ENCODE measurements at places on chromosomes 12 and 14. TPM values are rescaled to one million over a fixed set of nuclear protein-coding genes. Genes with fewer than 3 reads are reported as not detected.

The ABCD2 gene
- total RNA-seq: 0.46 TPM

The CLEC2A gene
- total RNA-seq: not detected

The CYP27B1 gene
- total RNA-seq: 2.0 TPM

- peak overlapping the region; percentile 97 for H3K4me3 ChIP-seq
- no peaks in the 10 kb centered on the region for H3K27me3 ChIP-seq
- H3K4me1 ChIP-seq: peaks cover 49% of the 10 kb centered on the region
- peak overlapping the region; percentile 100 for H3K27ac ChIP-seq
- H3K36me3 ChIP-seq: peaks cover 46% of the 10 kb centered on the region
These were observed 3.7 kb downstream of the NFKBIA start for GRCh38 chr14:35400648-35401421.

- H3K4me3 ChIP-seq: no peak overlapping the region
- no peak for DNase-seq
- peaks cover 12% of the 10 kb centered on the region for H3K36me3 ChIP-seq
- peaks cover 4% of the 10 kb centered on the region for H3K4me1 ChIP-seq
- no peaks in the 10 kb centered on the region for H3K27me3 ChIP-seq
These were observed 47.5 kb downstream of the C14orf132 start for GRCh38 chr14:96086574-96087077.

DNA sequence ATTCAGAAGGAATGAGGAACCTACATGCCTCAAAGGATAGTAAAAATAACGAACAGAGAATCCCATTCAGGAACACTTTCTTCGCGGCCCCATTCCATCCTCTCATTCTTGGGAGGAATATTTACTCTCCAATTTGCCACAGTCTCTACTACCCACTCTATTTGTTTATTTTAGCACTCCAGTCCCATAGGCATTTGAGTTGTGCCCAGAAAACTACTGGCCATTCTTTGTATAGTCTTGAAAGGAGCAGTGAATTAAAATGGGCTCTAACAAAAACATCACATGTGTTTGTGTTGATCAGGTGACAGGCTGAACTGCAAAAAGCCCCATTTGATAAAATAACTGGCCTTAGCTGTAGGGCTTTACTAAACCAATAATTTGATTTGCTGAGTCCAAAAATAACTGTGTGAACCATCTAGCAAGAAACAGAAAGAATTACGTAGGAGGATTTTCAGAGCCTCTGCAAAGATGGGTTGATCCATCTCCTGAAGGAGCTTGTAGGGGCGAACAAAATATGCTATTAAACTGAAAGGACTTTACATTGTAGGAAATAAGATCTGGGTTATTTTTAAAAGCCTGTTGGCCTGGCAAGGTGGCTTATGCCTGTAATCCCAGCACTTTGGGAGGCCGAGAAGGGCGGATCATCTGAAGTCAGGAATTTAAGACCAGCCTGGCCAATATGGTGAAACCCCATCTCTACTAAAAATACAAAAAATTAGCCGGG lies 142.3 kb upstream of the CPNE8 start:
- DNase-seq: no peak
- H3K4me1 ChIP-seq: no peaks in the 10 kb centered on the region
- H3K4me3 ChIP-seq: no peak overlapping the region
- H3K27me3 ChIP-seq: no peaks in the 10 kb centered on the region
- H3K27ac ChIP-seq: no peak overlapping the region
- H3K36me3 ChIP-seq: no peaks in the 10 kb centered on the region

DNA sequence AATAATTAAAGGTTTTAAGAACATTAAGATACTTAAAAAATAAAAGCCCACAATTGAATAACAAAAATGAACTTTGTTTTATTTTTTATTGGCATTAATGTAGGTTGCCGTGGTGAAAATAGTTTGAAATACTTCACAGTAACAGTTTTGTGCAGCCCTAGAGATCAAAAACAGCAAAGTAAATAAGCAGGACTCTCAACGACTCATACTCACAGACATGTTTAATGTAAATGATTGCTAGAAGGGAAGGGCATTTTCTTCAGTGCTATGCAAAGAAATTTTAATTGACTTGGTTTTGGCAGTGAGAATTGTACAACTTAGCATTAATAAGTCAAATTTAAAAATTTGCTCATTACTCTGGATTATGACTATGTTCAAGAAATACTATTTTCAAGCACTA lies 16.0 kb downstream of the TRMT5 start:
- H3K4me3 ChIP-seq: no peak overlapping the region
- DNase-seq: no peak
- H3K27ac ChIP-seq: no peak overlapping the region

The CDKN1B gene
- 51.4 TPM for total RNA-seq

The OR10G3 gene
- not detected for total RNA-seq

The HOXC4 gene
- 0.61 TPM for total RNA-seq

The FBXO21 gene
- 41.4 TPM for total RNA-seq

The KLRK1 gene
- total RNA-seq: 8.1 TPM

The MMP19 gene
- total RNA-seq: 30.2 TPM

The DBX2 gene
- not detected for total RNA-seq

The LMNTD1 gene
- total RNA-seq: not detected

DNA sequence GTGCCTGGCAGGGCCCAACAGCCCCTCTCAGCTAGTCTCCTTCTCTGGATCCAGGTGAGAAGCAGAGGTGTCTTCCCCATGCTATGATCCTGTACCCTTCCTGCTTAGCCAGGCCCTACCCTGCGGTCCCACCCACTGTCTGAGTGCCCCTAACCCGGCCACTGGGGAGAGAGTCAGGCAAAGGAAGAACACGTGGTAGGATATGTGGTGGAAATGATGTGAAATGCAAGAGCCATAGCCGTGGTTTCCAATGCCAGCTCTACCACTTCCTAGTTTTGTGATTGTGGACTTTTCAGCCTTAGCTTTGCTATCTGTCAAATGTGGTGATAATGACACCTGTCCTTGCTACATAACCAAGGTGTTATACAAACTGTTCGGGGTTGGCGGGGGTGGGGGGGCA lies 15.8 kb downstream of the KRT2 start:
- no peak for DNase-seq
- H3K4me3 ChIP-seq: no peak overlapping the region
- no peak overlapping the region for H3K27ac ChIP-seq
- no peaks in the 10 kb centered on the region for H3K4me1 ChIP-seq
- no peaks in the 10 kb centered on the region for H3K36me3 ChIP-seq

- no peaks in the 10 kb centered on the region for H3K27me3 ChIP-seq
- DNase-seq: no peak
- H3K4me3 ChIP-seq: no peak overlapping the region
- H3K27ac ChIP-seq: no peak overlapping the region
- H3K36me3 ChIP-seq: no peaks in the 10 kb centered on the region
These were observed 6.2 kb upstream of the DHRS2 start for GRCh38 chr14:23629832-23630396.

The LRRC43 gene
- total RNA-seq: not detected

DNA sequence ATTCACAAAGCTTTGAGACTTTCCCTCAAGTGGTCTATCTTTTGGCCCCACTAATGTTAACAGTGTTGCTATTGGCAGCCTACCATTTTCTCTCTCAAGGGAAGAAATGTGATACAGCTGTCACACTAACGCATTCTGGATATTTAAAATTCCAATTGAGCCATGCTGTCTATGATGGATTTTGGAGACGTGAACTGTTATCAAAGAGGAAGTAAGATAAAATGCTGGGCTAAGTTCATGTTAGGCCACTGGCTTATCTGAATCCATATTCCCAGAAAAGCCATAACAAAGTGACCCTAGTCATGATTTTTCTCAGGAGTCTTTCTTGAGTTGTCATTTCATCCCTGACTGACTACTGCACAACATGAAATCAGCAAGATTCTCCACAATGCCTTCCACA lies 200.2 kb downstream of the PHLDA1 start:
- DNase-seq: no peak
- no peaks in the 10 kb centered on the region for H3K4me1 ChIP-seq
- H3K27me3 ChIP-seq: no peaks in the 10 kb centered on the region
- H3K4me3 ChIP-seq: no peak overlapping the region
- no peaks in the 10 kb centered on the region for H3K36me3 ChIP-seq

The EPS8 gene
- 58.2 TPM for total RNA-seq

GRCh38 chr12:54407183-54407905 lies 11.7 kb downstream of the ITGA5 start:
- H3K27me3 ChIP-seq: no peaks in the 10 kb centered on the region
- H3K4me1 ChIP-seq: peaks cover 24% of the 10 kb centered on the region
- no peak overlapping the region for H3K4me3 ChIP-seq
- H3K27ac ChIP-seq: no peak overlapping the region
- DNase-seq: no peak
- H3K36me3 ChIP-seq: peaks cover 65% of the 10 kb centered on the region

DNA sequence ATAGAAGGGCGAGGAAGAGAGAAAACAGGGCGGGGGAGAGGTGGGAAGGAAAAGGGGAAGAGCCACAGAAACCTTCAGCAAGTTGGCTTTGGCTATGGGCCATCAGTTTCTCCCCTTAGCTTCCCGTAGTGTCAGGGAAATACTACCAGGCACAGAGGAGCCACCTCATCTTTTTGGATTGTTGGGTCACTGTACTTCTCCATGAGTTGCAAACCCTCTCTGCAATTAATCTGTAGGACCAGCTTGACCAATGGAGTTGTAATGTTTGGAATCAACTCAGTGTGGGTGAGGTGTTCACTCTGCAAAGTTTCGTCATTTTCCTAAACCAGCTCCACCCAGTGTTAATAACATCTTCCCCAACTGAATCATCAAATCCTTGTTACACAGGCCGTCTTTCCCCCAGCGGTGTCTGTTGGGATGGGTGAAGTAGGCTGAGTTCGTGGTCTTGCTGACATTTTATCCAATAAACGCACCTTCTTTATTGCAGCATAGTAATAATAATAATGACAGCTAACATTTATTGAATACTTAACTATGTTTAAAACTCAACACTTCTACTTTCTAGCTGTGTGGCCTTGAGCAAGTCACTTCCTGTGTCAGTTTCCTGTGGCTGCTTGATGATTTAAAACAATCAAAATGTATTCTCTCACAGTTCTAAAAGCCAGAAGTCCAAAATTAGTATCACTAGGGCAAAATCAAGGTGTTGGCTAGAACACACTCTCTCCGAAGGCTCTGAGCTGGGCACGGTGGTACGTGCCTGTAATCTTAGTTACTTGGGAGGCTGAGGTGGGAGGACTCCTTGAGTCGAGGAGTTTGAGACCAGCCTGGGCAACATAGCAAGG lies 8.1 kb upstream of the GLTP start:
- H3K4me1 ChIP-seq: peaks cover 5% of the 10 kb centered on the region
- H3K36me3 ChIP-seq: no peaks in the 10 kb centered on the region
- H3K27me3 ChIP-seq: no peaks in the 10 kb centered on the region
- peak overlapping the region; percentile 74 for H3K27ac ChIP-seq

The SLC38A1 gene
- 58.5 TPM for total RNA-seq

The PLEKHG7 gene
- not detected for total RNA-seq

The ASPG gene
- total RNA-seq: 5.3 TPM

The TOMM20L gene
- total RNA-seq: not detected

- no peak overlapping the region for H3K27ac ChIP-seq
- no peak for DNase-seq
- peaks cover 10% of the 10 kb centered on the region for H3K27me3 ChIP-seq
- no peaks in the 10 kb centered on the region for H3K36me3 ChIP-seq
These were observed 23.3 kb downstream of the MEG3 start for GRCh38 chr14:100849115-100849781.

- H3K27me3 ChIP-seq: no peaks in the 10 kb centered on the region
- H3K27ac ChIP-seq: peak overlapping the region; percentile 30
- DNase-seq: no peak
These were observed 20.7 kb downstream of the PRPF40B start for GRCh38 chr12:49643961-49644619.

DNA sequence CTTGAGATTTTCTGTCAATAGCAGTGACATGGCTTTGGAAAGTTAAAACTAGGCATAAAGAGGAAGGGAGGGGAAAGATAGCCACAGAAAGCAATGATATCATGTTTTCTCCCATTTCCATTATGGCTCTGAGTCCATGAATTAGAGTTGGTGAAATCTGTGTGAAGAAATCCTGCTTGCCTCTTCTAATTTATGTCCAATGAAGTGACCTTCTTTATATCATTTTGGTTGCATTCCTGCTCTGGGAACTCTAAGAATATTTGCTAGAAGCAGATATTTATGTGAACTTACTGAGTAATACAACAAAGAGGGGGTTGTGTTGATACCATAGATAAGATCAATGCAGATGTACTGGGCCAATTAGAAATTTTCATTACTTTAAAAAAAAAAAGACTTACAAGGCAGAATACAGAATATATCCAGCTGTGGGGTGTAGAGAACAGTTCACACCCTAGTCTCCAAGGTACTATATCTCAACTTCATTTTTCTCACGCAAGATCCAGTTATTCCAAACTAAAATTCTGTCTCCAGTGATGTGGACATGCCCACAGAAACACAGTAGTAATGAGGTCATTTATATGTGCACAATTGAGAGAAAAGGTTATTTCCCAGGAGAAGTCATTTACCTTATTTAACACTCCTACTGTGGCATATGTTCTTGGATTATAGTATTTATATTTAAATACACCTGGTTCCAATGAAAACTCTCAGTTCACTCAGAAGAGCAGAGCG lies 51.5 kb upstream of the KCNJ8 start:
- no peak overlapping the region for H3K27ac ChIP-seq
- no peaks in the 10 kb centered on the region for H3K36me3 ChIP-seq
- DNase-seq: no peak
- no peaks in the 10 kb centered on the region for H3K27me3 ChIP-seq
- peaks cover 16% of the 10 kb centered on the region for H3K4me1 ChIP-seq

DNA sequence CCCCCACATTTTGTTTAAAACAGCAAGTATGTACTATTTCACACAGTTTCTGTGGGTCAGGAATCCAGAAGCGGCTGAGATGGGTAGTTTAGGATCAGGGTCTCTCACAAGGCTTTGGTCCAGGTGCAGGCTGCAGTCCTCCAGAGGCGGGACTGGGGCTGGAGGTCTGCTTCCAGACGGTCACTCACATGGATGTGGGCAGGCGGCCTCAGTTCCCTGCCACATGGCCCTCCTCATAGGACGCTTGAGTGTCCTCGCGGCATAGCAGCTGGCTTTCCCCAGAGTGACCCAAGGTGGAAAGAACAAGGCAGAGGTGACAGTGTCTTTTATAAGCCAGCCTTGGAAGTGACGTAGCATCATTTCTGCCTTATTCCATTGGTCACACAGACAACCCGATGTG lies 7.9 kb upstream of the C1RL start:
- peaks cover 17% of the 10 kb centered on the region for H3K36me3 ChIP-seq
- H3K4me3 ChIP-seq: no peak overlapping the region
- no peaks in the 10 kb centered on the region for H3K27me3 ChIP-seq
- no peak overlapping the region for H3K27ac ChIP-seq
- peaks cover 11% of the 10 kb centered on the region for H3K4me1 ChIP-seq

- no peaks in the 10 kb centered on the region for H3K27me3 ChIP-seq
- H3K4me3 ChIP-seq: no peak overlapping the region
- no peak overlapping the region for H3K27ac ChIP-seq
These were observed 53.0 kb downstream of the TRIM9 start for GRCh38 chr14:51041883-51042282.

DNA sequence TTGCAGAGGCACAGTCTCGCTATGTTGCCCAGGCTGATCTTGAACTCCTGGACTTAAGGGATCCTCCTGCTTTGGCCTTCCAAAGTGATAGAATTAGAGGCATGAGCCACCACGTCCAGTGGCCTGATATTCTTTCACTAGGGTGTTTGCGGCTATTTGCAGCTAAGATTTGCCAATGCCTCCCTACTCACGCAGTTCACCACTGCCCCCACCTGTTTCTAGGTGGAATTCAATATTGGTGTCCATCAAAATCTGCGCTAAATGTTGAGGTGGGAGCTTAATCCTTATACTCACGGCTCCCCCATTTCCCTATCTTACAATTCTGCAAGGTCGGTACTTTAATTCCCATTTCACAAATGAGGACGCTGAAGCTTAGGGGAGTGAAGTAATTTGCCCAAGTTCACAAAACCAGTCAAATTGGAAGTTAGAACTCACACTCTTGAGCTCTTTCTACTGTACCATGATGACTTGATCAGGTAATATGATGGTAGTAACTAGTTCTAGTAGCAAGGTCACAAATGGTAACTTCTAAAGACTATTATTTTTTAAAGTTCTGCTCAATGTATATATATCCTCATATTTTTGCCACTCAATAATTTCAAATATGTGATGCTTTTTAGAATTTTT lies 22.1 kb upstream of the LRRC9 start:
- no peaks in the 10 kb centered on the region for H3K4me1 ChIP-seq
- no peak overlapping the region for H3K27ac ChIP-seq
- H3K4me3 ChIP-seq: no peak overlapping the region
- no peaks in the 10 kb centered on the region for H3K27me3 ChIP-seq
